ENCODE measurements at places on chromosomes 1 and 21.

DNA sequence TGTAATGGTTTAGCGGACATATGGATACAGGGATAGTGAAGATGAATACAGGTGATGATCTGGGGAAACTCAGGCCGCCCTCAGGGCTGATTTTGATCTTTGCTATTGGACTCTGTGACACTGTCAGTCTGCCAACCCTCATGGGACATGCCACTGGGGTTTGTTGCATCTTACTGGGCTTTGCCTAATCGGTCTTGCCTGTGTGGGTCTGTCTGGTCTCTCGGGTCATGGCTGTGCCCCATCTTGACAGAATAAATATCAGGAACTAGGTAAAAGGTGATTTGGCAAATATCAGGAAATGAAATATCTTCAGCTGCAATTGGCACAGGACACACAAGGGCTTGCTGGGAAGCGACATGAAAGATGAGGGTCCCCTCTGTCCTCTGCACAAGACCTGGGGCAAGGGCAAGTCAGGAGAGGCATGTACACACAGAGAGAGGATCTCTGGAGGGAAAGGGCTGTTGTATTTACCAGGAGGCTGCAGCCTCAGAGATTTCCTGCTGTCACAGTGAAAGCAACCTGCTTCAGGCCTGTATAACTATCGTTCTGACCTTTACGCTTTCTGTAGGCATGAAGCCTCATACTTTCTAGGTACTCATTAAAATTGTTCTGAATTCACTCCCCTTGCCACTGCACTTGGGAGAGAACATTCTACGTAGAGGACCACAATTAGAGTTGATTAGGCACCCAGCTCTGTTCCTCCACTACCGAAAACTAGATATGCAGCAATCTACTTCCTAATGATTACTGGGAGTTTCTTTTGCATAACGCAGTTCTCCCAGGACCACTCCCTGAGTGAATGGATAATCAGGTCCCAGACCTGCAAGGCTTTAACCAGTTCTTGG lies 52.0 kb upstream of the GADD45A start:
- H3K4me1 ChIP-seq: peaks cover 27% of the 10 kb centered on the region
- DNase-seq: no peak
- no peaks in the 10 kb centered on the region for H3K27me3 ChIP-seq
- H3K27ac ChIP-seq: peak overlapping the region; percentile 87

GRCh38 chr1:119136401-119136800 lies 4.1 kb downstream of the WARS2 start:
- no peak overlapping the region for H3K27ac ChIP-seq
- no peaks in the 10 kb centered on the region for H3K27me3 ChIP-seq
- no peak for DNase-seq
- H3K36me3 ChIP-seq: no peaks in the 10 kb centered on the region
- H3K4me1 ChIP-seq: no peaks in the 10 kb centered on the region

DNA sequence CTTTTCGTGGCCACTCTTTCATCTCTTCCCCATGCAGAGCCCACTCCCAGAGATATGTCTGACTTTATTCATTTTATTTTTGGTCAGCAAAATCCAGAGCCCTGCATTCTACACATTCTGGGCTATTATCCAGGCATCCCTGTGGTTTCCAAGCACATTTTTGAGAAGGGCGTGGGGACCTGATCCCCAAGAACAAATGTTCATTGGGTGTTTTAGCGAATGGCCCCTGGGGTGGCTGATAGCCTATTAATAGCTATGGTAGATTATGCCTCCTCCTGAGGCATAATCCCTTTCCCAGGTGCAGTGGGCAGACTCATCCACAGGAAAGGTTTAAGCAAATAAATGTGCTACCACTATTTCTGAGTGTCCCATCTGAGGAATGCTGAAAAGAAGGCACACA lies 511.8 kb upstream of the USP24 start:
- no peaks in the 10 kb centered on the region for H3K27me3 ChIP-seq
- no peak for DNase-seq
- no peak overlapping the region for H3K4me3 ChIP-seq
- H3K36me3 ChIP-seq: no peaks in the 10 kb centered on the region
- H3K4me1 ChIP-seq: no peaks in the 10 kb centered on the region
- no peak overlapping the region for H3K27ac ChIP-seq

DNA sequence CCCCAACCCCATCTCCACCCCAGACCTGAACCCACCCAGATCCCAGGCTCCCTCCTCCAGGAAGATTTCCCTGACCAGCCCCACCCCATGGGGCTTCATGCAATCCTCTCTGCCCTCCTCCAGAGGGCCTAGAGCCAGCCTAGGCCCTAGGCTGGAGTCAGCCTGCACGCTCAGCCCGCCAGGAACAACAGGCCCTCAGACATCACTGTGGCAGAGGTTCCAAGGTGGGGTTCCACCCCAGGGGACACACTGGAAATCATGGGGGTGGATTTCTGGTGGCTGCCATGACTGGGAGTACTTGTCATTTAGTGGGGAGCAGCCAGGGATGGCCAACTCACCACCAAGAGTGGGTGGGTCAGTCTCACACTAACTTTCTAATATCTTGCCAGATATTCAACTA lies 122.0 kb downstream of the GLIS1 start:
- H3K36me3 ChIP-seq: no peaks in the 10 kb centered on the region
- H3K27me3 ChIP-seq: no peaks in the 10 kb centered on the region
- H3K27ac ChIP-seq: no peak overlapping the region
- no peak for DNase-seq

GRCh38 chr1:19010995-19011844 lies 54.7 kb upstream of the IFFO2 start:
- peaks cover 58% of the 10 kb centered on the region for H3K4me1 ChIP-seq
- DNase-seq: peak; percentile 96
- H3K4me3 ChIP-seq: peak overlapping the region; percentile 16
- no peaks in the 10 kb centered on the region for H3K27me3 ChIP-seq
- H3K27ac ChIP-seq: peak overlapping the region; percentile 97

- no peak overlapping the region for H3K27ac ChIP-seq
- no peaks in the 10 kb centered on the region for H3K4me1 ChIP-seq
- no peaks in the 10 kb centered on the region for H3K36me3 ChIP-seq
- no peak overlapping the region for H3K4me3 ChIP-seq
- H3K27me3 ChIP-seq: no peaks in the 10 kb centered on the region
- DNase-seq: no peak
Measured at GRCh38 chr21:21661741-21662140, 663.5 kb downstream of the NCAM2 start.

GRCh38 chr21:34131586-34131985 lies 58.2 kb downstream of the MRPS6 start:
- H3K4me1 ChIP-seq: peaks cover 48% of the 10 kb centered on the region
- H3K27me3 ChIP-seq: no peaks in the 10 kb centered on the region
- H3K4me3 ChIP-seq: no peak overlapping the region
- H3K36me3 ChIP-seq: no peaks in the 10 kb centered on the region

DNA sequence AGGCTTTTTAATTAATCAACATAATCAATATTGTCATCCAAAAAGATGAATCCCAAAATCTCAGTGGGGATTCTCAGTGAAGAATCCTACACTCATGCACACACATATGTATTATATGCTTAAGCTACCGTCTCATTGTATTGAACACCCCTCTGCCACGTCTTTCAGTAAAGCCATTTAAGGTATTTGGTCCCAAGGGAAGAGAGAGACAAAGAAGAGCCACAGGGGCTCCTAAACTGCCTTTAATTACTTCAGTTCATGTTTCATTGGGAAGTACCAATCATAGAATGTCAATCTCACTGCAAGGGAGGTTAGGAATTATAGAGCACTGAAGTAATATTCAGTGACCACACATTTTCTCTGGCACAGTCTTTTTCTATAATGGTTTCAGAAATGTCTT lies 388.6 kb upstream of the NEGR1 start:
- H3K4me3 ChIP-seq: no peak overlapping the region
- no peak for DNase-seq
- H3K27ac ChIP-seq: no peak overlapping the region
- H3K36me3 ChIP-seq: no peaks in the 10 kb centered on the region

DNA sequence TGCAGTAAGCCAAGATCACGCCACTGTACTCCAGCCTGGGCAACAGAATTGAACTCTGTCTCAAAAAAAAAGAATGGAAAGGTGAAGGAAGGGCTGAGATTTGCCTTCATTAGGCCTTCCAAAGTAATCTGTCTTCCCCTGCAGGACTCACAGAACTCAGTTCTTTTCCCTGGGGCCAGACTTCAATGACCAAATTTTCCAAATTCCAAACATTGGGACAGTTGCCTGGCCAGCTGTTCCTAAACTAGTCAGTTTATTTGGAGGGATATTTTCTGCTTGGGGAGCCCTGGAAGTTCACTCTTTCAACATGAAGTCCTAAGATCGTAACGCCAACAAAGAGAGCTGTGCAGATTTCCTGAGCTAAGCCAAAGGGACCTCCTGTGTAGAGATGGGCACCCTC lies 5.4 kb upstream of the DEDD start:
- no peaks in the 10 kb centered on the region for H3K4me1 ChIP-seq
- no peak for DNase-seq
- no peak overlapping the region for H3K27ac ChIP-seq
- H3K36me3 ChIP-seq: no peaks in the 10 kb centered on the region
- no peaks in the 10 kb centered on the region for H3K27me3 ChIP-seq

DNA sequence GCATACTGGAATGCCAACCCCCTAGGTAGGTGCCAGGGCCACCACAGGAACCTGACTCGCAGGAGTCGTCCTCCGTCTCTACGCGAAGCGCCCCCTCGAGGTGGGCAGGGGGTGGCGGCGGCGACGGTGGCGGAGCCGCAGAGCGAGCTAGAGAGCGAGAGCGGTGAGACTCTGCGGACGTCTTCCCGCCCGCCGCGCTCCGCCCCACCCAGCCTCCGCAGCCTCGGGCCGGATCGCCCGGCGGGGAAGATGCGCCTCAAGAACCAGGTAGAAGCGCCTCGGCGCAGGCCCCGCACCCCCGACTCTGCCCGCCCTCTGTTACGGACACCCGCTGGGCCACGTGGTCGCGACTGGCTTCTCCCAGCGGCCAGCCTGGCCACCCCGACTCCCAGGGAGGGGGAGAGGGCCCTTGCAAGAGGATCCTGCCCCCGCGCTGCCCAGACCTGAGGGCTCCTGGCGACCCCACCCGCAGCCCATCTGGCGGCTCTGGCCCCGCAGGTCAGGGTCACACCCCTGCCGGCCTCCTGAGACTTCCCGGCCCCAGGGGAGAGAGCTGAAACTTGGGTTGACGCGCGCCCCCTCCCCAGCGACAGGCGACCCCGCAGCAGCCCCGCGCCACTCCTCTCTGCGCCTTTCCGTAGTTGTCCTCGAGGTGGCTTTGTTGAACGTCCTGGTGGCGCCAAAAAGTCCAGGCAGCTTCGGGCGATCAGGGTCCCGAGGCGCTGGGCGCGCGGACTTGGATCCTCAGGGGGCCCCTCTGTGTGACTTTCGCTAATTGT lies 24.4 kb upstream of the AGBL4 start:
- no peak overlapping the region for H3K4me3 ChIP-seq
- no peak for DNase-seq
- H3K4me1 ChIP-seq: no peaks in the 10 kb centered on the region
- no peaks in the 10 kb centered on the region for H3K27me3 ChIP-seq
- H3K27ac ChIP-seq: no peak overlapping the region

DNA sequence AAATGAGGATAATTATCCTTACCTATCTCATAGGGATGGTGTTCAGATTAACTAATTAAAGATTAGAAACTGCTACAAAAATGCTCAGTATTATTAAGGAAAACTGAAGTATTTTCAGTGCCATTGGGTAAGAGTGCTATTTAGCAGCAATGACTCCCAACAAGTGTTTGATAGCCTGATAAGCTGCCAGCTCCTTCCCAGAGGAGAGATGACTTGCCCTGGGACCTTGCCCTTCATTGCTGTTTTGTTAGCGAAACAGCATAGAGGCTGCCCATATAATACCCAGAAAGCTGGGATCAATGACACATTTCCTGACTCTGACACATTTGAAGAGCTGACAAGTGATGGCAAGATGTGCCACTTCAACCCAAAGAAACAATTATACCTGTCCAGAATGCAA lies 592.2 kb downstream of the ADGRL2 start:
- peaks cover 3% of the 10 kb centered on the region for H3K27me3 ChIP-seq
- no peak overlapping the region for H3K4me3 ChIP-seq
- H3K4me1 ChIP-seq: no peaks in the 10 kb centered on the region
- no peaks in the 10 kb centered on the region for H3K36me3 ChIP-seq

GRCh38 chr1:9942399-9942938 lies 722 bp downstream of the LZIC start:
- no peaks in the 10 kb centered on the region for H3K27me3 ChIP-seq
- H3K4me3 ChIP-seq: peak overlapping the region; percentile 92
- H3K27ac ChIP-seq: peak overlapping the region; percentile 99
- no peaks in the 10 kb centered on the region for H3K4me1 ChIP-seq

DNA sequence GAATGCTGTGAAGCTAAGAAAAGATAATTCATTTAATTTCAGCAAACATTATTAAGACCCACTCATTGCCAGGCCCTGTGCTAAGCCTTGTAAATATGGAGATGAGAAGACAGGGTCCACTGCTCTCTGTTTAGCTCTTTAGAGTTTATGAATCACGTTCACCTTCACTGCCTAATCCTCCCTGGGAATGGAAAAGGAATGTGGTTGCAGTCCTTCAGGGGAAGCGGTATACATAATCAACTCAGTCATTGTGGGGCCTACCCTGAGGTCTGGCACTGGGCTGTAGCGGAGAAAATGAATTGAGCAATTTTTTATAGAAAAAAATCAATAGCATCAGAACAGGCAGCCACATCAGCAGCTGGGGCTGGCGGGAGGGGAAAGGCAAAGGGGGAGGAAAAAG lies 412.1 kb upstream of the NFIA start:
- no peaks in the 10 kb centered on the region for H3K4me1 ChIP-seq
- no peaks in the 10 kb centered on the region for H3K27me3 ChIP-seq
- no peak overlapping the region for H3K4me3 ChIP-seq
- H3K27ac ChIP-seq: no peak overlapping the region
- no peak for DNase-seq
- no peaks in the 10 kb centered on the region for H3K36me3 ChIP-seq

DNA sequence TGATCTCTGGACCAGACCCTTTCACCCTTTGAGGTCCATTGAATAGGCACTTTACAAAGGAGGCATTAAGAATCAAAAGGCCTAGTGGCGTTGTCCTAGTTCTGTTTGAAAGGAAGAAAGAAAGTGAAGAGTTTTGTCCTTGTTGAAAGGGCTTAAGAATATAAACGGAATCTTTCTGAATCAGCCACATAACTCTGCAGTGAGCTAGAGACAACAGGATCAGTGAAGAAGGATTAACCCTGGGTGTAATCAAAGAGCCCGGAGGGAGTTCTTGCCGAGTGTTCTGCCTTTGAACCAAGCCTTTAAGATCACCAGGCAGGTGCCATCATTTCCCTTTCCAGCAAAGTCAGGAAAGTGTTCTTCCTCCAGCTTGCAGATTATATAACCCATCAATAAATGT lies 54.8 kb upstream of the CNTN2 start:
- H3K27ac ChIP-seq: no peak overlapping the region
- H3K4me3 ChIP-seq: no peak overlapping the region
- no peaks in the 10 kb centered on the region for H3K36me3 ChIP-seq
- no peaks in the 10 kb centered on the region for H3K4me1 ChIP-seq
- DNase-seq: no peak

- no peak for DNase-seq
- no peak overlapping the region for H3K4me3 ChIP-seq
- no peaks in the 10 kb centered on the region for H3K4me1 ChIP-seq
- H3K36me3 ChIP-seq: no peaks in the 10 kb centered on the region
- no peaks in the 10 kb centered on the region for H3K27me3 ChIP-seq
Measured at GRCh38 chr1:174954671-174955669, 44.8 kb upstream of the CACYBP start.
